ENCODE measurements at places on chromosomes 2 and 18.

DNA sequence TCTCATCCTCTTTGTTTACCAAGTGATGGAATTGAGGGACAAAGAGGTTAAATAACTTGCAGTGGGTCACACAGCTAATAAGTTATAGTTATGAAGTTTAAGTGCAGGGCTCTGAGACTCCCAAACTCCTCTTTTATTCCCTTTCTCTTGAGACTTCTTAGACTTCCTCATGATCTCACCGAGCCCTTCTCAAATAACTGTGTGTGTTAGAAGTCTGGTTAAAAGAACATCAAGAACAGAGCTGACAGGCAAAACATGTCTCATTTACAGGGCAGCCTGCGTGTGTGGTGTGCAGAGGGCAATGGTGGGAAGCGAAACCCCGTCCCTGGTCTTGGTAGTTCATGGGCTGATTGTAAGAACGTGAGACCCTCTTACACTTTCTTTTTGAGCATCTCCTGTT lies 368.0 kb downstream of the SLC4A3 start:
- DNase-seq: no peak

DNA sequence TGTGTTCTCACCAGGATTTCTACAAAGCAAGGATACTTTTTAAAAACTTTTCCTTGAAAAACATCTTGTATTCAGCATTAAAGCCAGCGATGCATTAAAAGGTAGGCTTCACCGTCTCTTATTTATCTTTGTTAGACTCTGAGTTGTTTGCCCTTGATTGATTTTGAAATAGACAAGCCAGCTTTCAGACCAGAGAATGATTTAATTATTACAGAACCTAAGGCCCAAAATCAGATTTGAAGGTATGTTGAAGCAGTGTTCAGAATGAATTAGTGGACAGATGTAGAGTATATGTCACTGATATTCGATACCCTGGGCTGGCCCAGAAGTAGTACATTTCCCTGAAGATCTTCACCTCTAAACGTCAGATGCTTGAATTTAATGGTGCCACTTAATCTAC lies 136.4 kb downstream of the THSD7B start:
- no peak for DNase-seq

GRCh38 chr2:50613161-50613560 lies 418.8 kb downstream of the NRXN1 start:
- DNase-seq: no peak

- peak; percentile 95 for DNase-seq
Measured at GRCh38 chr18:55322178-55322735, 265.7 kb downstream of the TCF4 start.

DNA sequence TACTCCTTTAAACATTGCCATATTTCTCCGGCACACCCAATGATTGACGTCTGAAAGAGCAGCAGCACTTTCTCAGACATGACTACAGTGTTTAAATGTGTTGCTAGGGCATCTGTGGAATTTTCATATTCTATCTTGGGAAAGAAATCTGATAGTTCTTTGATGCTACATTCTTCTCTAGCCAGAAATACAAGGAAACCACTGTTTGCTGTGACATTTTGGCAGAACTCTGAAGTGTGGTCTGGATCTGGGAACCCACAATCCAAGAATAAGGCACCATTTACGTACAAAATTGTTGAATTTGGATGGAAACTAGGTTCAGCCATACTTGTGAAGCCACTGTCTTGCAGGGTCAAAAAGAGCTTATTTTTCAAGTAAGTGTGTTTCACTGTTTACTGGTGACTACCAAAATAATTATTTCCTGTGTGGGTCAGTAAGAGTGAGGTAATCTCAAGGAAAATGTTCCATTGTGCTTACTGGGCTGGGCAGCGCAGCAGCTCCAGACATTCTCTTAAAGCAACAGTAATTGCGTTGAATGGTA lies 21.3 kb upstream of the CD28 start:
- DNase-seq: peak; percentile 65
